ENCODE measurements at places on chromosomes 1 and 21.

GRCh38 chr1:30023339-30024022 is 699.9 kb downstream of the MATN1 start:
- no peak for DNase-seq

GRCh38 chr1:53811414-53811851 is 26.7 kb downstream of the NDC1 start:
- no peak for DNase-seq

GRCh38 chr1:178796013-178796412 is 71.0 kb downstream of the RALGPS2 start:
- DNase-seq, result no peak

GRCh38 chr1:224734261-224734935 is 118.3 kb downstream of the CNIH3 start:
- no peak for DNase-seq

GRCh38 chr1:202237052-202237451 is 43.5 kb downstream of the LGR6 start:
- DNase-seq, result peak; percentile 10

Measured in stimulated activated CD4-positive, alpha-beta T cell treated with anti-CD3 and anti-CD28 coated beads, Interleukin-15, amount 100 ng/mL, for 1 hour (primary cell).